Fibroblast of skin of left quadriceps (primary cell): ENCODE measurements at places on chromosomes 3 and 15.
A peak's percentile ranks its signal among the peaks of the same experiment; 100 is the strongest.

DNA sequence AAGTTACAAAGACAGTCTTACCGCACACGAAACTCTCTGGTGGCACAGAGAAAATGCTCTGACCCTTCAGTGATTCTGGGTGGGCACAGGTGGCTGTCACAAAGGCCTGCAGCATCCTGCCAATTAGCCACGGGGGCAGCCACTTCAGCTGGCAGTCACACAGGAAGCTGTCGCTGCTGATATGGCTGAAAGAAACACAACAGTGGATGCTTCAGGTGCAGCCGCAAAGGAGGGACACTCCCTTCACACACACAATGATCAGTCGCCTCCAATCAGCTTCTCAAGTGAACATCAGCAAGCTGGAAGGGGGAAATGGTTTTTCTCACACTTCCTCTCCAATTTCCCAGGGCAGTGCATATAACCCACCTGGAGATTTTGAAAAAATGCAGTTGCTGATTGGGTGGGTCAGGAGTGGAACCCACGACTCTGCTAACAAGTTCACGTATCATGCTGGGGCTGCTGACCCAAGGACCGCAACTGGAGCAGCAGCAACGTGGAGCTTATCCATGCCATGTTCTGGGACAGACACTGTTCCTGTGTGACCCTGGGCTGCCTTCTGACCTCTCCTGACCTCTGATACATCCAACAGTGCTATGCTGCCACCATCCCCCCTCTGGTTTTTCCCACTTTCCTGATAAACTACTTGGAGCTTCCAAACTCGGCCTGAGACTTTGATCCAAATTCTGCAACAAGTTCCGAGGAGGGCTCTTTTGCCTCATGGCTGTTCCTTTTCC lies 106.6 kb downstream of the LRIG1 start:
- DNase-seq, result no peak

DNA sequence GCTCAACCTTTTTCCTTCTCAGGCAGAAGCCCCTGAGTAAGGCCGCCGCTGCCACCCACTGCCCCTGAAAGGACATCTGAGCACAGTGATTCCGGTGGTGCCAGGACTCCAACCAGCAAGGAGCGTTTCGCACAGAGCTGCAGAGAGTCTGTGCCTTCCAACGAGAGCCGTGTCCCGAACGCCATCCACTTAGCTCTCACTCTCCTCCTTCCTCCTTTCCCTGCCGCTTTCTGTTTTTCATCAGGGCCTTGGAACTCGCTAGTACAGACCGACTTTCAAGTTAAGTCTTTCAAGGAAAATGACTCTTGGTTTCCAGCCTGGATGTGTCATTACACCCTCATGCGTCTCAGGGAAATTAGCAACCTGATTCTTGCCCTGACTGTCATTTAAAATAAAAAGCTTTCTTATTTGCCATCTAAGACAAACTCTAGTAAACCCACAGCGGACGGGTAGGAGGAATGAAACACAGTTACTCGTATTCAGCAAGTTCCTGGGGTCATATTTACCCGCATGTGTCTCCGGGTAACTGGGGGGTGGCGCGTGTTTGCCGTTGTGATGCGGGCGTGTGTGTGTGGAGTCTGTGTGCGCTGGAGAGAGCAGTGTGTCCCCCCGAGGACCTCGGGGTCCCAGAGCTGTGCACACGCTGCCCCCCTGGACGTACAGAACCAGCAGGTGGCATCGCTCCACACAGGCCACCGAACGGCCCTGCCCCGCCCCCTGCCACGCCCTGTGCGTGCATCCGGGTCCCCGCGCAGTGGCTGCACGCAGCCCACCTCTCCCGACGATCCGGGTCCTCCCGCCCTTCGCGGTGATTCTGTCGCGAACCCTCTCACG lies 30.4 kb upstream of the ALDH1A3 start:
- peak; percentile 20 for DNase-seq

- no peak for DNase-seq
Observed at GRCh38 chr15:100464888-100465287, 63.9 kb downstream of the CERS3 start.

DNA sequence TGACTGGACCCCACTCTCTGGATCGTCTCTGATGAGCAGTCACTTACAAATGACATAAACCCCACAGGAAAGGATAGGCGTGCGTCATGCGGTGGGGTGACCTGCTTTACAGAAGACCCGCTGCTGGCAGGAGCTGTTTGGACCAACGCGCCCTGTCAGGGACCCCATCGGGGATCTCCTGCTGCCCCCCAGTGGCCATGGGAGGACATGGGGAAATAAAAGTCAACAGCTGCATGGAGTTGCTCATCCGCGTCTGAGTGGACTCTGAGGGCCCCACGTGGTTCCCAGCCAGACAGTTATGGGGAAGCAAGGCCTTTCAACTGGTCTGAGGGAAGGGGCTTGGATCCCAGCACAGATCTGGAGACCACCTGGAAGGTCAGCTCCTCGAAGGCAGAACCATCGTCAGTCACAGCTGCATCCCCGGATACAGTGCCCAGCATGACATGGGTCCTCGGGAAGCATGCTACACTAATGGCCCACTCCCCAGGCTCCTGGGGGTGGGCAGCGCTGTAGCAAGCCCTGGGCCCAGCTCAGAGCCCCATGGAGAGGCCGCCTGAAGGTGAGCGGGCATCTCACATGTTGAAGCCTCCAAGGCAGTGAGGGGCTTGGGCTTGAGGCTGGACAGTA lies 32.1 kb downstream of the PTH1R start:
- peak; percentile 72 for DNase-seq

DNA sequence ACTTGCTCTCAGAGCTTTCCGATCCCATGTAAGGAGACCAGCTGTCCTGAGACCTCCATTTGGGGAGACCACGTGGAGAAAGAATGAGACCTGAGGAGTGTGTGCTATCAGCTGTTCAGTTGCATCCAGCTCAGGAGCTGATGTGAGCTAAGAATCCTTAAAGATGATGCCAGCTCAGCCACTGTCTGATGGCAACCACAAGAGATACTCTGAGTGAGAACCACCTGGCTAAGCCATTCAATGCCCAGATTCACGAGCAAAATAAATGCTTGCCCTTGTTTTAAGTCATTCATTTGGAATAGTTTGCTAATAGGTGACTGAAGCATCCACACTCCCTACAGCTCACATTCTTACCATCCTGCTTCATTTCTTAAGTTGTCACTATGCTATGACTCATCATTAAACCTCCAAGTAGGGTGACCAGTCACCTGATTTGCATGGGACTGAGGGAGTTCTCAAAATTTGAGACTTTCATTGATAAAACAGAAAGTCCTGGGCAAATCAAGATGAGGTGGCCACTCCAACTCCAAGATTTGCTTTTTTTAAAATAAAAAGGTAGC lies 56.4 kb downstream of the SPTSSB start:
- DNase-seq, result no peak

DNA sequence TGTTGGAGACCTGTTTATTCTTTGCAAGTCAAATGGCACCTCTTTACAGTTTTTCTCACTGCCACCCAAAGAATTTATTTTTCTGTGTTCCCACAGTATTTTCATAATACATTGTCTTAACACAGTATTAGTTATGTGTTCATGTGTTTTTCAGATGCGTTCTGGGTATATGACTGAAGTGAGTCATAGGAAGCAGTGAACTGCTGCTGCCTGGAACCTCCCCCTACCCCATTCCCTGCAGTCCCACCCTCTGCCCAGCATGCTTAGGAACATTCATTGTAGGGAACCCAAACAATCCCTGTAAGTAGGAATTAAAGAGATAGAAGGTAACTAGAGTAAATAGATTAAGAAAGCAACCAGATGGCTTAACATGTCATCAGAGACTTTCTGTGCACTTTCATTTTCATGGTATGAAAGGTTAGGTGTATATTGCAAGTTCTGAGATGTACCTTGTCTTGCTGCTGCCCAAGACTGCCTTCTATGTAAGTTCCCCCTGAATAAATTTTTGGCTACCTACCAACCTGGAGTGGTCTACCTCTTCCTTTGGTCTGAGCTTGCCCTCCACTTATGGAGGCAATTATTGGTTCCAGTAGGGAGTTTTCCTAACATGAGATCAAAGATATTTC lies 21.9 kb upstream of the SQOR start:
- no peak for DNase-seq

GRCh38 chr3:171982828-171983227 lies 56.5 kb upstream of the FNDC3B start:
- DNase-seq, result peak; percentile 66

- DNase-seq, result no peak
Observed at GRCh38 chr15:41695750-41696436, 35.7 kb downstream of the MGA start.

DNA sequence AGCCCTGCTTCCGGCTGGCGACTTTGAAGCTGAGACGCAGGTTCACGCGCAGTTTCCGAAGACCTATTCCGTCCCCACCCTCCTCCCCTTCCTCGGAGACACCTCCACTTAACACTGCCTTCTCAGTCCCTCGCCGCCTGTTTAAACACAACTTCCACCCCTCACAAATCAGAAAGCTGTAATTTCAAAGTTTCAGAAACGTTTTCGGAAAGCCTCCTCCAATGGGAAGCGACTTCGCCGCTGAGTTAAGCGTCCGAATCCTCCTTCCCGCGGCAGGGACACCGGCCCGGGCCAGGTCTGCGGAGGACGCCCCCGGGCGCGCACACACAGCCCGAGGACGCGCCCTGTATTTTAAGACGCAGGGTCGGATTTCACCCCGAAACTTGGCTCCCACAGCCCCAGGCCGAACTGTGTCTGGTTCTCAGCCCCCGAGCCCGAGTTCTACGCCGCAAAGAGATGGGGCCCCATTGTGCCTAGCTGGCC lies 559 bp upstream of the LRRN1 start:
- no peak for DNase-seq

GRCh38 chr3:190716211-190716610 lies 146.3 kb downstream of the GMNC start:
- no peak for DNase-seq

DNA sequence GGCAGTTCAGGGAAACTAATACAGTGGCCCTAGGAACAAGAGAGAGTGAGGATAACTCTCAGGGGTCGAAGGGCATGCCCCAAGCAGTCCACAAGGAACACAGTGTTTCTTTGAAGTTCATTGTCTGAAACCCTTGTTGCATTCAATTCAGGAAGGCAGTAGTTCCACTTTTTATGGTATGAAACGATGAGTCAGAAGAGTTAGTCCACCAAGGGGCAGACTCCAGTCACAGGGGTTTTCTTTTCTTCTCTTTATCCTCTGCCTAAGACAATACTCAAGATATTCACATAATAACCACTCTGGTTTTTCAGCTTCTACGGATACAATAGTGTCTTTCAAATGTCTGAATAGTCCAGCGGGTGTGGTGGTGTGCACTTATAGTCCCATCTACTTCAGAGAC lies 23.7 kb upstream of the TICRR start:
- DNase-seq, result no peak
